ENCODE measurements at places on chromosomes 12 and 14. TPM values are rescaled to one million over a fixed set of nuclear protein-coding genes. Genes with fewer than 3 reads are reported as not detected.

The PLA2G1B gene
- not detected for polyA plus RNA-seq

The PRB2 gene
- not detected for polyA plus RNA-seq

The MUCL1 gene
- not detected for polyA plus RNA-seq

The LIMA1 gene
- polyA plus RNA-seq, result 4.4 TPM

The SCNN1A gene
- polyA plus RNA-seq, result not detected

The FAM90A1 gene
- polyA plus RNA-seq, result not detected

The LRIG3 gene
- polyA plus RNA-seq, result 0.26 TPM

The KRT1 gene
- polyA plus RNA-seq, result not detected

The IL31 gene
- not detected for polyA plus RNA-seq

The AICDA gene
- polyA plus RNA-seq, result not detected

The PIWIL1 gene
- not detected for polyA plus RNA-seq

The SDR9C7 gene
- 0.63 TPM for polyA plus RNA-seq

The KCNC2 gene
- polyA plus RNA-seq, result 7.4 TPM

The ATL1 gene
- polyA plus RNA-seq, result 70.4 TPM

The GALNT16 gene
- 23.8 TPM for polyA plus RNA-seq

The AVPR1A gene
- 0.06 TPM for polyA plus RNA-seq

The TBC1D30 gene
- 16.5 TPM for polyA plus RNA-seq

The IL22 gene
- not detected for polyA plus RNA-seq

The HVCN1 gene
- not detected for polyA plus RNA-seq

The TAS2R14 gene
- polyA plus RNA-seq, result 13.5 TPM

The TSPAN19 gene
- 4.8 TPM for polyA plus RNA-seq

The PWP1 gene
- 127 TPM for polyA plus RNA-seq

The ANKS1B gene
- polyA plus RNA-seq, result 67.3 TPM

The DGKA gene
- polyA plus RNA-seq, result 1.1 TPM

The SLCO1C1 gene
- not detected for polyA plus RNA-seq

The TSHR gene
- polyA plus RNA-seq, result not detected

The DLGAP5 gene
- 2.0 TPM for polyA plus RNA-seq

The TMEM120B gene
- 9.5 TPM for polyA plus RNA-seq

The MYF5 gene
- not detected for polyA plus RNA-seq

The PPP1R1A gene
- polyA plus RNA-seq, result 29.6 TPM

The ZNF891 gene
- 9.4 TPM for polyA plus RNA-seq

The CPNE6 gene
- polyA plus RNA-seq, result 2.3 TPM

The RNF41 gene
- 108 TPM for polyA plus RNA-seq

The CLEC4D gene
- not detected for polyA plus RNA-seq

The TMEM63C gene
- 14.6 TPM for polyA plus RNA-seq

All from neural cell (in vitro differentiated cells).